Uterus (tissue), 4 donors: ENCODE measurements at places on chromosomes 7 and 10. TPM values are rescaled to one million over a fixed set of nuclear protein-coding genes. Genes with fewer than 3 reads are reported as not detected.

DNA sequence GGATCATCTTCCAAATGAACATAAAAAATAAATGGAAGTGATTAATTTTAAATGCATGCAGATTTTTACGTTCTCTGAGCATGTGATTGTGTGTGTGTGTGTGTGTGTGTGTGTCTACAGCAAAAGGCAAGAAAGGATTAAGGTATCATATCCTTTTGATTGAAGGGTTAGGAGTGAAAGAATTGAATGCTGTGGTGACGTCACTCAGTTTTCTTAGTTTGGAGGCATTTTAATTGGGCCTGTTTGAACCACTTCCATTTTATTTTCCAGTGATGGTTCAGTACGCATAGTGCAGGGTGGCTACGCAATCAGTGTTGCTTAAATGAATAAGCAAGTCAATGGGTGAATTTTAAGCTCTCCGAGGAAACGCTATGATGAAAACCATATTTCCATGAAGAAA, 31.3 kb downstream of the TACC2 start:
- DNase-seq: no peak

GRCh38 chr10:6014241-6014761, 37.0 kb upstream of the IL15RA start:
- peak; percentile 79 for DNase-seq

- DNase-seq: no peak
Observed at GRCh38 chr7:96300502-96300901, 21.4 kb downstream of the SLC25A13 start.

- no peak for DNase-seq
Observed at GRCh38 chr10:13437026-13437555, 89.0 kb upstream of the SEPHS1 start.

DNA sequence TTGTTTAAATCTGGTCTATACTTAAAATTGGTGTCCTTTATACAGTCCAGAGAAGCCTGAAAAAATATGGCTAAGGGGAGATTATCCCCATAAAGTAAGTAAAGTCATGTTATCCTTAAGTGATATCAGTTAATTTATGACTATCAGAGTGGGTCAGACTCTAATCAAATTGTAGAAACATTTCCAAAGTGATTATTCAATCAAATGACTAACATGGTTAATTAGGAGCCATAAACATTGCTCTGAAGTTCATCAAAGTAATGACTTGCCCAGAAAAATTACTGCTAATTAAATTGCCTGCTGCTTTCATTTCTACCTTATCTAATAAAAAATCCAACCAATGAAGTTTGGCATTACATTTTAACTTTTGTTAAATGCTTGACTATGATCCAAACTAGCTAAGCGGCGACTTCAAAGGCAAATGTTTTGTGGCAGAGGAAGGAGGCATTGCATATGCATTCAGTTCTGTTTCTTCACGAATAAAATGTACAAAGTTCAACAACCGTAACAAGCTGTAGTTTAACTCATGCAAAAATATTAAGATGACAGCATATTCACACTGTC, 76.7 kb downstream of the ETV1 start:
- no peak for DNase-seq

- DNase-seq: no peak
Observed at GRCh38 chr7:22885797-22886261, 63.2 kb upstream of the TOMM7 start.

- DNase-seq: no peak
Observed at GRCh38 chr10:6215683-6216484, 13.2 kb downstream of the PFKFB3 start.

- no peak for DNase-seq
Observed at GRCh38 chr10:124353896-124354295, 64.8 kb downstream of the OAT start.

GRCh38 chr7:66419210-66419609, 209.5 kb upstream of the KCTD7 start:
- no peak for DNase-seq

- no peak for DNase-seq
Observed at GRCh38 chr7:124722292-124722691, 43.3 kb downstream of the GPR37 start.

GRCh38 chr10:133464582-133465031, 10.9 kb downstream of the SCART1 start:
- DNase-seq: peak; percentile 11

DNA sequence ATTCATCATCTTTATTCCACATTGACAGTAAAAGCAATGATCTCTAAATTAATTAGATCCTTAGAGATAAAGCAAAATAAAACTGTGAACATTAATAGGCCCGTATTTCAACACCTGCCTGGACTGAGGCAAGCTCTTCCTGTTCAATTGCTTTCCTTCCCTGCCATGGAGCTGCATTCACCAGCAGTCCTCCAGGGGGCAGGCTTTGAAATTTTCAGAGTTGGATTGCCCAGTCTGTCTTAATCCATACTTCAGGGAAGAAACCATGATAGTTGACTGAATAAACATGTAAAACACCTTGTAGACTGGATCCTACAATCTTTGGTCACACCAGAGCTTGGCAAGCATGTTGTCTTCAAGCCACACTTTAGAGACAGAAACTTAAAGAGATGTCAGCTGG, 936.6 kb downstream of the NRG3 start:
- no peak for DNase-seq

GRCh38 chr10:107409522-107409921, 245.0 kb upstream of the SORCS1 start:
- DNase-seq: no peak

DNA sequence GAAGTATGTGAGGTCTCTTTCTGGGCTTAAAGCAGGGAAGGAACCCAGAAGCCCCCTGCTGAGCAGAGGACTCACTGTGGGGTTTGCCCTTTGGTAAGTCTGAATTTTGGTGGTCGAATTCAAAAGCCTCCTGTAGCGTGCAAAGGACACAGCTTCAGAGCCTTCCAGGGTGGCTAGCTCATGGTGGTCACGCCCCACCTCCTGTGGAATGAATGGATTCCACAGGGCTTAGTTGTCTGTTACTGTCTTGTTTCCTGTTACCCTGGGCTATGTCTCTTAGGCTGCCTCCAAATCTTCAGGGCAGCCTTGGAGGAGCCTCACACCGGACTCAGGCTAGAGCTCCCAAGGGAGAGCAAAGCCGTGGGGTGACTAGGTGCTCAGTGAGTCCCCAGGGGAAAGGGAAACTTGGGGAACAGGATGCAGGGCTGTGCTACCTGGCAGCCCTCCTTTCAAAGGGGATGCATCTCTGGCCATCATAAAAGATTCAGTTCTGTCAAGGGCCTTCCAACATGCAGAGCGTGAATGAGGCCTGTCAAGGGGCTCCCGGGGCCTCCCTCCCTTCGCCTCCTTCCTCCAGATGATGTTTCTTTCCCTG, 211.7 kb downstream of the CCSER2 start:
- DNase-seq: no peak

GRCh38 chr7:2450198-2451107, 25.7 kb downstream of the GRIFIN start:
- DNase-seq: no peak

DNA sequence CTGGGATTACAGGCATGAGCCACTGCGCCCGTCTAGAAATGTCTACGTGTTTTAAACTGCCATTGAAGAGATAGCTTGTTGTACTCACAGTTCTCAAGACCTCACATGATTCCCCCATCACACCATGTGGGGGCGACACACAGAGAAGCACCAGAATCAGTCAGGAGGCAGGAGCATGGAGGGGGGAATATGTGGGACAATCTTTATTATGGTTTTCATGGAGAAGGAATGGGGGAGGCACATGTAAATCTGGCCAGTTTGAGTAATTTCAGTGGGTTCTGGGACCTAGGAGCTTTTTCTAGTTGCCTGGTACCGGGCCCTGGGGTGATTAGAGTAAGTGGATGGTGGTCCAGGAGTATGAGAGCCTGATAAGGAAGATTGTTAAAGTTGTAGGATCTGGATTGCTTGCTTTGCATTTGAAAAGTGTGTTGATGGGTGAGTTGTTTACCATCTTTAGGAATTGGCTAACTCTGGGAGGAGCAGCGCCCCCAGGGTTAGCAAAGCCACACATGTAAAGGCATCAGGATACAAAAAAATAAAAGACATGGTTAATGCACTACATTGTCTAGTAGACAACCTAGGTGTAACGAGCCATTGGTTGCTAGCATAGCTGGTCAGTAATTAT, 85.4 kb upstream of the SLC13A1 start:
- DNase-seq: no peak

DNA sequence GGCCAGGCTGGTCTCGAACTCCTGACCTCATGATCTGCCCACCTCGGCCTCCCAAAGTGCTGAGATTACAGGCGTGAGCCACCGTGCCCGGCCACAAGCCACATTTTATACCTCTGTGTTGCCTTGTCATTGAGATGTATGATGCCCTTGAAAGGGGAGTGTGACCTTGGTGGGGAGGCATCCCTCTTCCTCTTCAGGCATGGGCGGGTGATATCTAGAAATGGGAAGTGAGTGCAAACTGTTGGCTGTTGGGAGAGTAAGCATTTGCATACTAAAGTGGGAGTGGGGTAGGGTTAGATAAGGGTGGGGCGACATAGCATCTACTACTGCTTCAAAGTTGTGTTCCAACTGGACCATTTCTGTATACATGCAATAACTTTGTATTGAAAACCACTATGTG, 20.1 kb downstream of the RP9 start:
- DNase-seq: no peak

DNA sequence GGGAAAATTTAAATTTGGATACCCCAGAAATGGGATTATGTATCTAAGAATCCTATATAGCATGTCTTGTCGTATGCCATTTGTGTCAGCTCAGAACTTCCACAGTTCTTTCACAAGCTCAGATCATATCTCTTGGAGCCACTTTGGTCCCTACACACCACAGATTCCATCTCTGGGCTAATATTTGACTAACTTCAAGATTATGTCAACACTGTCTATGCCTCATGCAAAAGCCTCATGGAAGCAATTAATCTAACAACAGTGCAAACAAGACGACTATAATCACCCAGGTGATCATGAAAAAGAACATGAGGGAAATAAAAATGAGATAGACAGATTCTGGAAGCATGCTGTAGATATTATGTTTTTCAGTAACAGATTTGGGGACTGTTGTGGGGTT, 189.1 kb downstream of the LRRTM3 start:
- no peak for DNase-seq

GRCh38 chr7:108716783-108717182, 147.1 kb downstream of the DNAJB9 start:
- no peak for DNase-seq

GRCh38 chr10:13990392-13990805, 340.3 kb downstream of the FRMD4A start:
- peak; percentile 55 for DNase-seq

The ZNF425 gene
- not detected for total RNA-seq

The UCMA gene
- total RNA-seq: 0.69 TPM

The ATP6V0A4 gene
- total RNA-seq: not detected

The ANKRD61 gene
- total RNA-seq: 0.46 TPM

The SPDYE1 gene
- not detected for total RNA-seq

The PIK3CG gene
- total RNA-seq: 8.7 TPM

The TDRD1 gene
- 0.49 TPM for total RNA-seq

The NOD1 gene
- 14.4 TPM for total RNA-seq

The DENND11 gene
- total RNA-seq: 8.5 TPM

The RAB19 gene
- not detected for total RNA-seq

The ACTL6B gene
- total RNA-seq: not detected

The NPSR1 gene
- not detected for total RNA-seq
